Mammary microvascular endothelial cell (primary cell): ENCODE measurements at places on chromosomes 12 and 14. TPM values are rescaled to one million over a fixed set of nuclear protein-coding genes. Genes with fewer than 3 reads are reported as not detected.

CAPZA3 gene
- total RNA-seq = not detected in 2 replicates

DYRK2 gene
- total RNA-seq = 5.7 and 9.6 TPM in 2 replicates

FAM181A gene
- not detected in 2 replicates for total RNA-seq

GPR137C gene
- total RNA-seq = 0.87 and 1.0 TPM in 2 replicates

RIC8B gene
- 5.5 and 9.0 TPM in 2 replicates for total RNA-seq

EML1 gene
- 24.8 and 37.9 TPM in 2 replicates for total RNA-seq
